Pulmonary artery endothelial cell (primary cell): ENCODE measurements at places on chromosomes 5 and 9. TPM values are rescaled to one million over a fixed set of nuclear protein-coding genes. Genes with fewer than 3 reads are reported as not detected.
A peak's percentile ranks its signal among the peaks of the same experiment; 100 is the strongest.

CCNO gene
- total RNA-seq: 0.32 and 0.73 TPM in 2 replicates

DNA sequence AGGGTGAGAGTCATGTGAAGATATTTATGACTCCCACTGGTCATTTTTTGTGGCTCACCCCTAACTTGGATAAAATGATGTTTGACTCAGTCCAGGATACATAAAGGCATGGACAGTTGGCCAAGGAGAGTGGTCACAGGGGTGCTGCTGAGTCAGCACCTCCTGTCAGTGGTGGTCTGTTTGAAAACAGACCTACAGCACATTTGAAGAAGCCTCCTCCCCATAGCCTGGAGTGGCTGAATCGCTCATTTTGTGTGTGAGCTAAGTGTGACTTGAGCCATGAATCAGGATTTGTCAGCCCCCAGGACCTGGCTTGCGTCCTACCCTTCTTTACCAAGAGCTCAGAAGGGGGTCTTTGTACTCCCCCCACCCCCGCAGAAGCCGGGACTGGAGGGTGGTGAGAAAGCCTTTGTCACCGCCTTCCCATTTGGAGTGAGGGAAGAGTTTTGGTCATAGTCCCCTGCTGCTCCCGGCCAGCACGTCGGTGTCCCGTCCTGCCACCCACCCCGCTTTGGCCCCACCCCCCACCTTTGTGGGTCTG is 35.6 kb downstream of the TRIO start:
- no peak for DNase-seq

NR5A1 gene
- total RNA-seq: not detected in 2 replicates

TMEM174 gene
- 0.07 TPM in 1 of 2 replicates, not detected in the other for total RNA-seq

- DNase-seq: no peak
Observed at GRCh38 chr5:38719916-38720315, 125.9 kb upstream of the OSMR start.

CCDC180 gene
- 0.74 and 1.3 TPM in 2 replicates for total RNA-seq

DNA sequence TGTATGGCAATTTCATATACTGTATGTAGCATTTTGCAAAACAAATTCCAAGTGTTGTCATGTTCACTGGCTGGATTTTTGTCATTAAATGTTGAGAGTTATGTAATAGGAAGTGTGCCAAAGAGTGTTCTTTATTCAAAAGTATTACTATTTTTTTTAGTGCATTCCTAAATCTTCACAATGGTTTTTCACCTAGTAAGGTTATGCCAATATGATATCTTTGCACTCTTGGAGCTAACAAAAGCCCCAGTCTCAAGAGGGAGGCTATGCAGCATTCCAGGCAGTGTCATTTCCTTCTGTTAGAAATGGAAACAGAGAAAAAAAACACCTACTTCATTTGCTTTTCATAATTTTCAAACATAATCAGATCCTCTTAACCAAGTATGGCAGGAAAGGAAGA is 5.1 kb upstream of the SSBP2 start:
- DNase-seq: peak; percentile 30

SLC6A3 gene
- not detected in 2 replicates for total RNA-seq

SOX30 gene
- not detected in 2 replicates for total RNA-seq

- no peak for DNase-seq
Observed at GRCh38 chr9:36503172-36504088, 69.3 kb upstream of the MELK start.

DNA sequence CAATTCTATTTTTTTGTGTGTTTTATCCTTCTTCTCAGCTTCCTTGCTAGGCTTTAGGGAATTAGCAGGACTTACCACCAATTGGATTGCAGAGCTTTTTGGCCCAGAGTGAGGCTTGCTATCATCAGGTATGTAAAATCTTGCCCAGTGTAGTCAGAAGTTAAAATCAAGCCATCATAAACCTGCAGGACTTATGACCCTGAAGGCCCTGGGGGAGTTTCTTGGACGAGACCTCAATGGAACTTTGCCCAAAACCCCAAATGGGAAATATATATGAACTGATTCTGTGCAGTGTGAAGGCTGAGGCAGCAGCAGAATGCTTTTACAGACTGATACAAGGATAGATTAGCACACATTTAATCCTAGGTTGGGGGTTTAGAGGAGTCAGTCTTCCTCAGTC is 287.0 kb downstream of the SH3GL2 start:
- DNase-seq: no peak

PTPRD gene
- 0.60 and 1.5 TPM in 2 replicates for total RNA-seq

ELAVL2 gene
- total RNA-seq: 0.07 TPM in 1 of 2 replicates, not detected in the other

DNA sequence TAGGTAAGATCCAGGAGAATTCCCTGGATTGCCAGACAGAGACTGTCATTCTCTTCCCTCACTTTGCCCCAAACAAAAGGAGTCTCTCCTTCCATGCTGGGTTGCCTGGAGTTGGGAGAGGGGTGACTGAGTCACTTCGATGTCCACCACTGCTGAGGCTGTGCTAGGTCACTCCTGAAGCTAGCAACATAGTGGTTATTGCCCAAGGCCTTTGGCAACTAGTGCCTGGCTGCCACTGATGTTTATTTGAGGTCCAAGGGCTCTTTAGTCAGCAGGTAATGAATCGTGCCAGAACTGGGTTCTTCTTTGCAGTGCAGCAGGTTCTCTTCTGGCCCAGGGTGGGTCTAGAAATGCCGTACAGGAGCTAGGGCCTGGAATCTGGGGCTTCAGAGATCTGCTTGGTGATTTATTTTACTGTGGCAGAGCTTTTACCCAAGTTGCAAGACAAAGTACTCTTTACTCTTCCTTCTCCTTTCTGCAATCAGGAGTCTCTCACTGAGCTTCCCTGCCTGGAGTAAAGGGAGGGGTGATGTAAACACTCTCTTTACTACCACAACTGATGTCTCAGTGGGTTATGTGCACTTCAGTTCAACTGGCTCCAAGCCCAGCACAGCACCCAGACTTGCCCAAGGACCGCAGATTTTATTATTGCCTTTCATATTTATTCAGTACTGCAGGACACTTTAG is 155.7 kb upstream of the SH3GL2 start:
- no peak for DNase-seq

GRCh38 chr5:54616031-54616430 is 98.5 kb downstream of the SNX18 start:
- DNase-seq: no peak

EGFL7 gene
- 450 and 500 TPM in 2 replicates for total RNA-seq

SLC36A2 gene
- not detected in 2 replicates for total RNA-seq

UBE2QL1 gene
- total RNA-seq: under 0.01 TPM in 1 of 2 replicates, not detected in the other

GRCh38 chr9:35996358-35996970 is 38.5 kb upstream of the OR2S2 start:
- DNase-seq: no peak

GRCh38 chr5:110653231-110653970 is 73.1 kb downstream of the TMEM232 start:
- DNase-seq: no peak

FSTL4 gene
- total RNA-seq: not detected in 2 replicates

DNA sequence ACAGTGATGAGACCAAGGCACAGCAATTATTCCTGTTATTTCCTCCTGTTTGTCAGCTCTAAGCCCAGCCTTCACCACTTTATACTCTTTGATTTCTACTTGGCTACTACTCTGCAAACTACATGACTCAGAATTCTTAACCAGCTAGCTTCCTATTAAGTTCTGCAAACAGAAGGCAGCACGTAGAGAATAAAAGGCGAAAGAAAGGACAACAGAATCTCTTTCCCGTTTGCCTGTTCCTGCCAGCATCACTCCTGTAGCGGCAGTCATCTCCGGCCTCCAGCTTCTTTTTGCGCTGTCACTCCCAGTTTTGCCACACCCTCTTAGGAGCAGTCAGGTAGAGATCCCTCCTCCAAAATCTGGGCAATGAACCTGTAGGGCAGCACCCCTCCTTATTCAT is 29.9 kb downstream of the DPYSL3 start:
- no peak for DNase-seq

NIM1K gene
- total RNA-seq: 0.07 TPM in 1 of 2 replicates, not detected in the other

- DNase-seq: no peak
Observed at GRCh38 chr9:131980267-131981016, 99.2 kb downstream of the MED27 start.

DNA sequence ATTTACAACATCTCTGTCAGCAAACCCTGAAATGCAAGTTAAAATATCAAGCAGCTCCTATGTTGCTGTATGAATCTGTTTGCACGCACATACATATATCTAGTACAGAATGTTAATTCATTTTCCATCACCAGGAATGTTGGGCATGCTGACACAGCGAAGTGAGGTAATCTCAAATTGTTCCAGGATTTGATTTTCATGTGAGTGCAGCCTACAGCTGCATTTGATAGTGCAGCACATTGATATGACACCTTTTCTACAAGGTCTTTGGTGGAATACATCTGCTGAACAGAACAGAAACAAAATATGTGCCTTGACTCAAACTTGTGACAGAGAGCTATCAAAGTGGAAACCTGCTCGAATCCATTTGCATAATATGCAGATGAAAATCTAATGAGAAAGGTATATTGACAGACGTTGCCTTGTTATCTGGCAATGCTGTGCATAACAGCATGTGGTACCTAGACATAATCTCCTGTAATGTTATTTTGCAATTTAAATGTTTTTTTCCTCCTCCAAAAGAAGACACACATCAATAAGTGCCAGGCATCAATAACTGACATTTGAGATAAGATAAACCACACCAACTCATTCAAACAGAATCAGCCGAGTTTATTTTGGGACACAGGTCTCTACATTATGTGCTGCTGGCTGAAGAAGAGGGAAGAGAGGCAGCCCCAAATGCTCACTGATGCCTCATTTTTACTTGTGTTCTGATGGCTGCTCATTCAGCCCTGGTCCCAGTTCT is 512.2 kb downstream of the ZNF608 start:
- no peak for DNase-seq
